ENCODE measurements at places on chromosomes 4 and X.

DNA sequence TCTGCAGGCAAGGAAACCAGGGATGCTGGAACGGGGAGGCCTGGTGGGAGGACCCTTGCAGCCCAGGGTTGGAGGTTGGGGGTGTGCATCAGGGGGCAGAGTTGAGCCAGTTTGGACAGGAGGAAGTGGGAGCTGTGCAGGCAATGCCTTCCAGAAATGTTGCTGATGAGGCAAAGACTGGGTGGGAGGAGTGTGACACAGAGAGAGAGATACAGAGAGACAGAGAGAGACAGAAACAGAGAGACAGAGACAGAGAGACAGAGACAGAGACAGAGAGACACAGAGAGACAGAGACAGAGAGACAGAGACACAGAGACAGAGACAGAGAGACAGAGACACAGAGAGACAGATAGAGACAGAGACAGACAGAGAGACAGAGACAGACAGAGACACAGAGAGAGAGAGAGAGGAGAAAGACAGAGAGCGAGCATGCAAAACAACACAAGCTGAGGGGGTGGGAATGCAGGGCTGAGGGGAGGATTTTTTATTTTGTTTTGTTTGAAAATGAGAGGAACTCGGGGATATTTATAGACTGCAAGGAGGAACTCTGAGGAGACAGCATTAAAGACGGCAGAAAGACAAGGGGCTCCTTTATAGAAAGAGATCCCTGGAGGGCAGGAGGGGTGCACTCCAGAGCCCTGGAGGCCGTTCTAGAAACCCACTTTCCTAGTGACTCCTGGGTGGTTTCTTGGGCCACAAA lies 1.9 kb upstream of the HAUS3 start:
- peak; percentile 28 for DNase-seq

DNA sequence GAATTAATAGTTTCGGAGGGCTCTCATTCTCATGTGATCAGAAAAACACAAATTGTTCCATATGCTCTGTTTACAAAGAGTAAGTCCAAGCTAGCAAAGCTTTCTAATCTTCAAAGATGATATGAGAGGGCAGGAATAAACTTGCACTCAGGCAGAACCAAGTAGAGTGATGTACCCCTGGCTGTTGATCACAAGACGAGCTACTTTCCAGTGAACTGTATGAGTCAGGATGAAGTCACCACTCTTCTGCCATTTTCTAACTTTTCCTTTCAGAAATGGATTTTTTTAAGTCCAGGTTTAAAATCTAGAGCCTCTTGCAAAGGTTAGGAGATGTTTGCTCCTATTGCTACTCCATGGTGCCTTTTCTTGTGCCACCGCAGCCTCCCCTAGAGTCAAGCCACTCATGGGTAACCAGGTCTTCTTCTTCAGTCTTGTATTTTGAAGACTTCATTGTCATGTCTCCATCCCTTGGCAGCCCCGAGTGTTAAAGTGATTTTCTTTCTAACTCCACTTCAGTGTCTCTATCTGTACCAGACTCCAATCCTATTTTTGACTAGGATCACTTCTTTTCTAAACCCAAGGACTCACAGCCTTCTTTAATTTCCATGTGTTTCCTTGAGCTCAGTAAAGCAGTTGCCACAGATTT lies 171.9 kb upstream of the GALNT7 start:
- no peak for DNase-seq

GRCh38 chr4:167216783-167217182 lies 17.5 kb downstream of the SPOCK3 start:
- DNase-seq: no peak

- no peak for DNase-seq
Observed at GRCh38 chr4:17920681-17921080, 100.9 kb downstream of the LCORL start.

DNA sequence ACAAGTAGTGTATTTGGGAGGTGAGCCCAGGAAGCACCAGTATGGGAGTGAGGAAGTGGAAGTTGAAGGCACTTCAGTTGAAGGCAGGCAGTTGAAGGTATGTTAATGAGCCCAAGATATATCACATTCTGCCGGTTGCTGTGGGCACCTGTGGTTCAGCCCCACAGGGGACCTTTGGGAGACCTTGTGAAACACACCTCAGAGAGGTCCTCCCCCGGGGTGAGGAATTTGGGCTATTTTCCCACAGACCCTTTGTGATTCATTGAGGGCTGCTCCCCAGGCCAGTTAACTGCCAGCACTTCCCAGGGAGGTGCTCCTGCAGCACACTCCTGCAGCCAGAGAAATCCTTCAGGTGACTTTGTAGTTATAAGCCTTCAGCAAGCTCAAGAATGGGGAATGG lies 45.9 kb downstream of the PTCHD1 start:
- DNase-seq: no peak

GRCh38 chr4:41613386-41613785 lies 75.4 kb downstream of the LIMCH1 start:
- DNase-seq: no peak

DNA sequence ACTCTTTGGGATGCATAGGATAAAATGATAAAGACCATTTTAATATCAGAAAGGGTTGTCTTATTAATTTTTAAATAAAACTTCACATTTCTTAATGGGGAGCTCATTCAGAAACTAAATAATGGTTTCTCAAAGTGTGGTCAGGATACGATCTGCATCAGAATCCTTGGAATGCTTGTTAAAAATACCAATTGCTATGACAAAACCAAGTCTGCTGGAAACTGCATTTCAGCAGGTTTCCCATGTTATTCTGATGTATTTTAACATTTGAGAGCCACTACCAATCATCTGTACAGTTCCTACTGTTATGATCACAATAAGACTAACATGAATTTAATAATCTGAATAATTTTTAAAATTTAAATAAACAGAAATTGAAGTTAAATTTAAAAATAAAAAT lies 115.1 kb downstream of the SOWAHB start:
- no peak for DNase-seq

- DNase-seq: no peak
Observed at GRCh38 chr4:120671538-120671937, 251.0 kb downstream of the PRDM5 start.

- DNase-seq: no peak
Observed at GRCh38 chrX:13829983-13830382, 13.1 kb upstream of the GPM6B start.

GRCh38 chrX:29699239-29699638 lies 516.1 kb upstream of the MAGEB2 start:
- DNase-seq: no peak

DNA sequence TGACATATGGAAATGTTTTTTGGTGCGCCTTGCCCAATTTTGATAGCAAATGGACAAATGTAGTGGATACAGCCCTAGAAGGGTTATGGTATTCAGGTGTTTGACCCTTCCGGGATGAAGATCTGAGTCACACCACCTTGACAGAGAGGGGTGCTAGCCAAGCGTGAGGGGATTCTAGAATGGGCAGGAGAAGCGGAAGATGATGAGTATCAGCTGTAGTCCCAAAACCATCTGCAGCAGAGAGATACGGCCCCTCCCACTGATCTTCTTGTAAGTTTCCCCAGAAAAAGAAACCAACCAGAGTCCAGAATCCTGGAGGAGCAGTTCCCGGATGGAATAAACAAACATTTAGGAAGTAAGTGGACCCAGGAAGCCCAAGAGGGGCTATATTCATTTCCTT lies 18.1 kb downstream of the DCHS2 start:
- DNase-seq: no peak

GRCh38 chr4:5143940-5144339 lies 92.7 kb downstream of the STK32B start:
- no peak for DNase-seq

- DNase-seq: no peak
Observed at GRCh38 chr4:37890801-37891259, at the start of gene TBC1D1. TBC1D1 (plus strand) TSS chr4:37891084; CDS start chr4:37902096, 11,012 bp downstream.

DNA sequence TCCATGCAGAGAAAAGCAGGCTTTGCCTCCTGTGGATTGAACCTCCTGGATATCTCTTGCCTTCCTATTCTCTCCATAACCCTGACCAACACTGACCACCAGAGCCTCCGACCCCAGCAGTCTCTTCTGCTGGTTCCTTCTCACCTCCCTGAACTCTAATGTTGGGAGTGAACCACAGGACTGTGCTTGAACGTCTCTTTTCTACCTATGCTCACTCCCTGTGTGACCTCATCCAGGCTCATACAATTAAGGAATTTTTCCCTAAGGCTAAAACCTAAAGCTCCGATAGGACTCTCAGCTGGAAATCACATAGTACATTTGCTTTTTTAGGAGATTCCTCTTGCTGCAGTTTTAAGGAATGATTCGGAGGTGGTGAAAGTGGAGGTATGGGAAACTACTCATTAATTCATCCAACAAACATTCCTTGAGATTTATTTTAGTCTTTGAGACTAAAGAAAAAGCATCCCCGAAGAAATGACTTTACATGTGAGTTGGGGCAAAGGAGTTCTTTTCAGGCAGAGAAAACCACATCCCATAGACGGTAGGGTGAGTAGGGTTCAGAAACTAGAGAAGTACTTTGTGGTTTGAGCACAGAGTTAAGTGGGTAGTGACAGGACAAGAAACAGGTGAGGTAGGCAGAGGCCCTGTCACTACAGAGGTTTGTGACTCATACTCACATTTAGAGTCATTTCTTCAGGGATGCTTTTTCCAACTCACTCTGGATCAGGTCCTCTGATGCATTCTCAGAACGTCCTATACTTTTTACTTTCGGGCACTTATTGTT lies 30.8 kb downstream of the NDNF start:
- no peak for DNase-seq

DNA sequence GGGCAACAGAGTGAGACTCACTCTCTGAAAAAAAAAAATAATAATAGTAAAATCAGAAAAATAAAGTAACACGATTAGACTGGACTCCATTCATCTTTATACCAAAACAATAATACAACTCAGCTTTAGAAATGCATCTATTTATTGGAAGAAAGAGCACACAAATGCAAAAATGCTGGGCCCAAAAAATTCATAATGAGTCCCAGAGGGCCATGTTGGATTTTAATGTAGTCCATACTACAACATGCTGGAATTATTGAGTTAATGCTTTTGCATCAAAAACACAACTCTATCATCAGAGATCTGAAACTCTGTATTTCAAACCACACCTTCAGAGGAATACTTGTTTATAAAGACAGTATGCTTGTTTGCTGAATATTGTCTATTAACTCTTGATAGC lies 1614.7 kb downstream of the STIM2 start:
- DNase-seq: no peak

DNA sequence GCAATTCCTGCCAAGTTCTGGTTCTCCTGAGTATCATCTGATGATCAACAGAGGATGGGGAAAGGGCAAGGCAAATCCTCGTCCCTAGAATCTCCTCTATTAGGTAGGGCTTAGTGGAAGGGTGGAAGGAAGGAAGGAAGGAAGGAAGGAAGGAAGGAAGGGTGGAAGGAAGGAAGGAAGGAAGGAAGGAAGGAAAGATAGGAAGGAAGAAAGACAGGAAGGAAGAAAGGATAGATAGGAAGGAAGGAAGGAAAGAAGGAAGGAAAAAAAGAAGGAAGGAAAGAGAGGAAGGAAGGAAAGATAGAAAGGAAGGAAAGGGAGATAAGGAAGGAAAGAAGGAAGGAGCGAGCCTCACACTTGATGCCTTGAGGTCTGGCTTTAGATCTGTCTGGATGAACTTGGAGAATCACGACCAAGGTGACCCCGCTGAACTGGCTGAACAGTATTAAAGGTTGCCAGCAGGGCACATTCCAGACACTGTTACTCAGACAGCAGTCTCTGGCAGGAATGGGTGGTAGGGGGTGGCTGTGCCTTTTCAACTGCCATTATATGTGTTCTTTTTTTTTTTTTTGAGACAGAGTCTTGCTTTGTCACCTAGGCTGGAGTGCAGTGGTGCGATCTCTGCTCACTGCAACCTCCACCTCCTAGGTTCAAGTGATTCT lies 57.1 kb downstream of the MAP7D2 start:
- DNase-seq: no peak

DNA sequence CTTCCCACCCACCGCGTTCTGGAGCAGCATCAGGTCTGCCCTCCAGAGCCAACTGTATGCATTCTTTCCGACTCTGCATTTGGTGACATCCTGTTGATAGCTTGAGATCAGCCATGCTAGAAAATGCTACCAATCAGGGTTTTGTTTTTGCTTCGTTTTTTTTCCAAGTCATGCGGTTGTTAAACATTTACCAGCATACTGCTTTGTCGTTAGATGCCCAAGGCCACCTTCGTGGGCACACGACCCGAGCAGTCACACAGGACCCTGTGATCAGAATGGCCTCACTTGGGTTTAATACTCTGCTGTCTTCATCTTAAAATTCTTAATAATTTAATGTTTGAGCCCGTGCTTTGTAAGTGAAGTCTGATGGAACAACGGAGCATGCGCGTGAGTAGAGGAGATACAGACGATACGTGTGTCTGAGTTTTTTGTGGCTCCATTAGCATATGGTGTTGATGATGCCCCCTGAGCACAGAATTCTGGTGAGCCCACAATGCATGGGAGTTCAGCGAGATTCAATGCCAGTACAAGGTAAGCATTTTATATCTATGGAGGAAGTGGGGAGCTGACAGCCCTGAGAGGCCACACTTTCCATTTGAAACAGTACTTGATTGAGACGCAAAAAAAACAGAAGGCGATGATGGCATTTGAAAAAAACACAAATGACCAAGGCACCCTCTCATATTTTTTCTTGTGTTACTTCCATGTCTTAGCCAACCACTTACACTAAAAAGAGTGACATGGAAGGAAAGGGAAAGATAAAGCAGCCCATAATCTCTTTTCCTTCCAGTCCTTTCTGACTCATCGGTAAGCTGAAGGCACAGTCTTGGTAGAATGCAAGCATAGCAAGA lies 323.6 kb downstream of the BCOR start:
- no peak for DNase-seq

- DNase-seq: no peak
Observed at GRCh38 chr4:175622887-175623286, 189.2 kb downstream of the GPM6A start.

DNA sequence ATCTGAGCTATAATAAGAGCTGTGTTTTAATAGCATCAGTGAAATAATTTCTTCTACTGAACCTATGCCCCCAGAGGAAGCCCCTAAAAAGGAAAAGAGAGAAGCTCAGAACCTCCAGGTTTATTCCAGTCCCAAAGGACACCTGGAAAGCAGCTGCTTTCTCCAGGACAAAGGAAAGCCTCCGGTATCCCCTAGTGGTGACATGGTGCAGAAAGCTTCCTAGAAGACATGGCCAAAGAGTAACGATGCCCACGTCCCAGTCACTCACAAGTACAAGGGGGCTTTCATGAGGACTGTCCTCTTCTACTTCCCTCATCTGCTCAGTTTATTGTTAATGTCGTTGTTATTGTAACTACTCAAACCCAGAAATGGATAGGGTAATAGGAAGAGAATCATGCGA lies 343.9 kb downstream of the UNC5C start:
- DNase-seq: no peak

DNA sequence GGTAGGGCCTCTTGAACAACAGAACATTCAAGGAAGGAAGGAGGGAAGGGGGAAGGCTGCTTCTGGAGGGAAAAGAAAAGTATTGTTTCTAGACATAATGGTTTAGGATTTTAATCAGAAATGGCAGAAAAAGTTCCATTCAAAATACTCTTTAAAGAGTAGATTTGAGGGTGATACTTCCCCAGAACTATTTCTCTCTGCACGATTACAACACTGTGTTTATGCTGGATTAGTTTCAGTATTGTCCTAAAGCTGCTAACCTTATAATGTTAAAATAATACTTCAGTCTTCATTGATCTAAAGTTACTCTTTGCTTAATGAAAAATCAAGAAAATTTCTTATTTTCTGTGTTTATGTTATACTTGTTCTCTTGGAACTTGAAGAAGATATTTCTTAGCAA lies 1026.3 kb upstream of the PABPC4L start:
- no peak for DNase-seq

Data from KG1 (cell line).